ENCODE measurements at places on chromosomes 5 and 9.

DNA sequence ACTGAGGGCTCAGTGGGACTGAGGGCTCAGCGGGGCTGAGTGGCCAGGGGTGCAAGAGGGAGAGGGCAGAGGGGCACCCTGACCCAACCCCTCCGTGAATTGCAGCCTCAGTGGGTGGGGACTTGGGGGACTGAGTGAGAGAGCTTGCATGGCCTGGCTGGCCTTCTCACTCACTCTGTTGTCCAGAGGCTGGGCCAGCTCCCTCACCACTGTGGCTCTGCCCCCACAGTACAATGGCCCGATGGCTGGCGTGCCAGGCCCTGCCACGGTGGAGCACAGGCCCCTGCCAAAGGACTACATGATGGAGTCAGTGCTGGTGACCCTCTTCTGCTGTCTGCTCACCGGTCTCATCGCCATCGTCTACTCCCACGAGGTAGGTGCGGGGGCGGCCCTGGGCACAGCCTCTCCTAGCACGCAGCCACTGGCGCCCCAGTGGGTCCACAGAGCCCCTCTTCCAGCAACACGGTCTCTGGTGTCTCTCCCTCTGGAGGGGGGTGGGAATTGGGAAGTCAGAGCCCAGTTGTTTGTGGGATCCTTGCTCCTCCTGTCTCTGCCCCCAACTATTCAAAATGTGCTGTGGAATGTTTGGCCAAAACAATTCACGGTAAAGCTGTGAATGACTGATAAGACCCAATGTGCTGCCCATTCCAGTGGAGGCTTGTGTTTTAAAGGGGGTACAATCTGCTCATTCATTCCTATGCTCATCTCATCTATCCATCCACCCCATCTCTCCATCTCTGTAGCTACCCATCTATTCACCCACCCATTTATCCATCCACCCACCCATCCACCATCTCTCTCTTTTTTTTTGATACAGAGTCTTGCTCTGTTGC lies 10.7 kb downstream of the PRRT1B start:
- no peak for DNase-seq

- DNase-seq, result no peak
These were observed 286.2 kb downstream of the ACTL7B start for GRCh38 chr9:108569624-108570023.

DNA sequence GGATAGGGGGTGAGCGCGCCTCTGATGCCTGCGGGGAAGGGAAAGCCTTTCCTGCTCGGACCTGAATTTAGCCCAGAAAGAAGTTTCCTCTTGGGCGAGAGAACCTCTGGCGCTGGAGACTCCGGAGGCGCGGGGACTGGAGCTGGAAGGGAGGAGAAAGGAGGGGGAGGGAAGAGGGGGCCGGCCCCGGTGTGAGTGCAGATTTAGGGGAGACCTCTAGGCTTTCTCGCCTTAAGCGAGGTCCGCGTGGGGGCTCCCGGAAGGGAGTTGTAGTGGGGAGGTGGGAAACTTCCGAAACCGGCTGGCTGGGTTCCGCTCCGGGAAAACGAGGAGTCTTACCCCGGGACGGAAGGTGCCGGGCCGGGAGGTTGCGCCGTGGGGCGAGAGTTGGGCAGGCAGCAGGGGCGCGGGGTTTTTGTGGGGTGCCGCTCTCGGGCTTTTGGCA lies 1.3 kb downstream of the PCSK5 start:
- DNase-seq, result no peak

DNA sequence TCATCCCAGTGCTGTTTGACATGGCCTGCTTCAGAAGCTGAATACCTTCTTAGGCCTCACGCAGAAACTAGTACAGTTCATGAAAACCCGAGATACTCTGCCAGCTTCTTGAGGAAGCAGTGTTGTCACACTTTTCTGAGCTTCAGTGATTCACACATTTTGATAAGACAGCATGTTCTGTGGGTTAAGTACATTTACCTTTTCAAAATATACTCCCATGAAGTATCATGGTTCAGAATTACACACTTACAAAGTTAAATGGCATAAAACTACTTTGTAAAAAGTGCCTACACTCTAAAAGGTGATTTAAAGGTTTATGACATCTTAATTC lies 56.9 kb downstream of the VCAN start:
- no peak for DNase-seq

GRCh38 chr5:51047369-51047768 lies 335.9 kb upstream of the ISL1 start:
- no peak for DNase-seq

DNA sequence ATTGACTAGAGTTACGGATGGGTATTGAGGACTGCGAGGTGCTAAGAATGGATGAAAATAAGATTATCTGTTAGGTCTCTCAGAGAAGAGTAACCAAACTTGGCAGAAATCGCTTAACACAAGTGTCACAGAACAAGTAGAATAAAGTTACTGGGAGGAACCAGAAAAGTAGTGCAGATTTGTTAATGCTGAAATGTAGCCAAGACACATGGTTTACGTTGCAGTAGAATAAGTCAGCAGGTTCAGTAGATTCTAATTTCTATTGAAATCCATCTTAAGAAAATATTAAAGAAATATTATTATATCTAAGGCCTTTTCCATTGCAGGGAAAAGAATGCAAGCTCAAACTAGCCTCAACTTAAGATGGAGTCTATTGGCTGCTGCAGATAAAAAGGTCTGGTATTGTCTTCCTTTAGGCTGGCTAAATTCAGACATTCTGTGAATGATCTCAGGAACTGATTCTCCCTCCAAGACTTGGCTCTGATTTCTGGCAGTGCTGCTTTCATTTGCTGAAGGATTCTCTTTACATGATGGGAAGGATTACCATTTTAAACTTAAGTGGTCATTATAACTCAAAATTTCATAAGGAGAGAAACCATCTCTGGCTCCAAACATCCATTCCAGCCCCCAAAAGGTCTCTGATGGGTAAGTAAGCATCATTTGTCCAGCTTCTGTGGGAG lies 314.9 kb downstream of the MARCHF11 start:
- no peak for DNase-seq

GRCh38 chr5:38292228-38292627 lies 33.9 kb downstream of the EGFLAM start:
- no peak for DNase-seq

DNA sequence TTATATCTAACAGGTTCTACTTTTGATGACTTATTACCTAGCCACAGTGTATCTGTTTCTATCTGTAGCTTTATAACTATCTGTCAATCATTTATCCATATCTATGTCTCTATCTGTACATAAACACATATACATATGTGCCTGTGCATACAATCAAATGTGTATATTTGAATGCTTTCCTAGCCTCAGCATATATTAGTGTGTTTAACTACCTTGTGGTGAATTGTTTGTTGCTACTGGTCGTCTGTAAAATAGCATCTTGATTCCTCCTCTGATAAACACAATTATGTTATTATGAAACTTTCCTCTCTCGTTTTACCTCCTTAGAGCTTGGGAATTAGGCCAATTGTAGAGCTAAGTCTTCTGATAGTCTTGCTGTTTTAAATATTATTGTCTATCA lies 44.4 kb downstream of the PARP8 start:
- no peak for DNase-seq

- DNase-seq, result no peak
These were observed 197.1 kb upstream of the TBCA start for GRCh38 chr5:77973253-77973609.

GRCh38 chr5:5183189-5183699 lies 43.1 kb downstream of the ADAMTS16 start:
- no peak for DNase-seq

- DNase-seq, result peak; percentile 70
These were observed 48.3 kb downstream of the ACER2 start for GRCh38 chr9:19456996-19457692.

- DNase-seq, result no peak
These were observed at the start of gene ABO for GRCh38 chr9:133275105-133276000. Gene ABO (minus strand): TSS chr9:133275201.

DNA sequence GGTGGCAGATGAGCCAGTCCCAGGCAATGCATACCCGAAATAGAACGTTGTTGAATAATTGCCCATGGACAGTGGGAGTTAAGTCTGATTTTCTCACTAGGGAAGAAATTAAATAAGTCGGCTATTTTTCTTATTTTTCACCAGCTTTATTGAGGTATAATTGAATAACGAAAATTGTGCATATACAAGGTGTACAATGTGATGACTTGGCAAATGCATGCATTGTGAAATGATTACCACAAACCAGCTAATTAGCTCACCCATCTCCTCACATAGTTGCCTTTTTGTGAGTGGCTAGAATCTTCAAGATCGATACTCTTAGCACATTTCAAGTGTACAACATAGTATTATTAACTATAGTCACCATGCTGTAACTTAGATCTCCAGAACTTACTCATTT lies 249.6 kb downstream of the ROR2 start:
- no peak for DNase-seq

GRCh38 chr9:72996114-72996513 lies 43.3 kb upstream of the ALDH1A1 start:
- no peak for DNase-seq

DNA sequence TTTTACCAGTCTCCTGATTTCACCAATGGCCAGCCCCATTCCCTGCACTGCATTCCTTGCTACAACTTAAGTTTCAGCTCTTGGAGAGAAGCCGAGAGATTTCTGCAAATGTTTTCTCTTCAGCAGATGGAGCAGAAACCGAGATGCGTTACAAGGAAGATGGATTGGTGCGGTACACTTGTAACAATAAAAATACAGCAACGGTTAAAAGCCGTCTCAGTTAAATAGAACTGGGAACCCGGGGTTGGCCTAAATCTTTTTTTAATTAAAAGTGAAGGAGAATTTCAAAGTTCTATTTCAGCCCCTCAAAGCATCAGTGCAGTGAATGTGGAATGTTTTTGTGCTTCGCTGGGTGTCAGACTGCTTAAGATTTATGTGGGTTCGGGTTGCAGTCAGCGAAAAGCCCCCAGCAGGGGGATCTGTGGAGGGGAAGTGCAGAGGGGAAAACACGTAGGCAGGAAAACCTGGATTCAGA lies 19.8 kb downstream of the BRINP1 start:
- peak; percentile 52 for DNase-seq

- no peak for DNase-seq
These were observed 15.1 kb downstream of the IRF1 start for GRCh38 chr5:132475497-132475882.

DNA sequence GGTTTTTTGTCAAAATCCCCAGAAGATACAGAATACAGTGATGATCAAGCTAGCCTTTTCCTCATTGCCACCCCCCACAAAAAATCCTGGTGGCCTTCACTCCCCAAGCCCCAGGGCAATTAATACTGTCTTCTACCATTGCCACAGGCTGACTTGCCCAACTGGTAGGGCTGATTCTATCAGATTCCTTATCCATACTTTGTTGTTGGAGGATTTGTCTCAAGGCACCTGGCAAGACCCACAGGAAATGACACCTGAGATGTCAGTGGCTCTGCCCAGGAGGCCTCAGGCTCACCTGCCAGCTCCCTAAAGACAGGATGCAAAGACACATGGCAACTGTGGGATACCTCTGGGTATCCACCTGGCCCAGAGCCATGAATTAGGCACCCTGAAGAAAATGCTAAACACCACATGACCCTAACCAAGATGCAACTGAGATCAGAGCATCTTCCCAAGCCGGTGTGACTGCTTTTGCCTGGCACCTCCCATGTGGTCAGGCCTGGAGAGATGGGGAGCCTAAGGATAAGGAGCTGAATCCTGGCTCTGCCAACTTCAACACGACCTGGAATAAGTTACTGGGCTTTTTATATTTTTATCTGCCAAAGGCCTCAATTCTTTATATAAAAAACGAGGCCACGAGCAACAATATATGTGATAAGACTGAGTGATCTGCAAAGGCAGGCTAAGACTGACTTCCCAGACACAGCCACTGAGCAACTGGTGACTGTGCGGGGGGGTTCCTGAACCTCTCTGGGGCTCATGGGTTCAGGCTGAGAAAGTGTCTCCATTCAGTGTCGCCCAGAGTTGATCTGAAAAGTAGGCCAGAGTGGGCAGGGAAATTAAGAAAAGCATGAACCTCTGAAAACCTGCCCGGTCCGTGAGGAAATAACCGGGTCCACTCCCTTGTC lies 944 bp downstream of the ATOX1 start:
- no peak for DNase-seq

DNA sequence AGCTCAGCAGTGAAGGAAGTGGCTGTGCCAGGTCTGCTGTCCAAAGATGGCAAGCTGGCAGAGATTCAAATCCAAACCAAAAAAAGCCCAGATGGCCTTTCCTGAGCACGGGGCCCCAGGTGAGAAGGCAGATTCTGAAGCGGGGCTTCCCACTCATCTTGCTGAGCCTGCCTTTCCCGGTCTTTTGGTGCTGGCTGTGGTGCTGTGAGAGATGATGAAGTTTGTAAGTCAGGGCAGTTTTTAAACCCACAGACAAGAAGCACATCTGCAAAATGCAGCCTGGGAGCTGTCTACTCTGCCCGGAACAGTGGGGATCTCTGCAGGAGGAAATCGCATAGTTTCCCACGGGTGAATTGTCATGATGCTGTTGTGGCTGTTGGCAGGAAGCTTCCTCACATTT lies 85.0 kb upstream of the IRX4 start:
- no peak for DNase-seq

GRCh38 chr5:61994171-61994570 lies 311.8 kb upstream of the KIF2A start:
- no peak for DNase-seq

GRCh38 chr9:27473111-27473529 lies 51.0 kb upstream of the IFNK start:
- DNase-seq, result no peak

- no peak for DNase-seq
These were observed 19.0 kb upstream of the PSIP1 start for GRCh38 chr9:15529566-15530324.

GRCh38 chr5:83406906-83407305 lies 64.6 kb upstream of the VCAN start:
- DNase-seq, result no peak

DNA sequence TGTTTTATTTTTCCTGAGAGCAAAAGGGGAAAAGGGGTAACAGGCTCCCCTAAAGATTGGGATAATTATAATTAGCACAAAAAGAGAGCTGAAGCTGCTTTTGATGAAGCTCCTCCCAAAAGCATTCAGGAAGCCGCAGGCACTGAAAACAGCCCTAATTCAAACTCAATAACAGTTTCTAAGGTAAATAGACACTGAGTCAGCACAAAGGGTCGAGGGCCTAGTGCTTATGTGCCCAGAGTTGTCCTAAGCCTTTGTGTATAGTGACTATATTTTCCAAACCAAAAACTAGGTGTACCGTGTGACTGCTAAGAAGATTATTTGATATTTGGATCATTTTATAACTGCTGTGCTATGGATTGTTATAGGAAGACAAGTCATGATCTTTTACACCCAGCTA lies 67.7 kb downstream of the HMHB1 start:
- DNase-seq, result no peak

DNA sequence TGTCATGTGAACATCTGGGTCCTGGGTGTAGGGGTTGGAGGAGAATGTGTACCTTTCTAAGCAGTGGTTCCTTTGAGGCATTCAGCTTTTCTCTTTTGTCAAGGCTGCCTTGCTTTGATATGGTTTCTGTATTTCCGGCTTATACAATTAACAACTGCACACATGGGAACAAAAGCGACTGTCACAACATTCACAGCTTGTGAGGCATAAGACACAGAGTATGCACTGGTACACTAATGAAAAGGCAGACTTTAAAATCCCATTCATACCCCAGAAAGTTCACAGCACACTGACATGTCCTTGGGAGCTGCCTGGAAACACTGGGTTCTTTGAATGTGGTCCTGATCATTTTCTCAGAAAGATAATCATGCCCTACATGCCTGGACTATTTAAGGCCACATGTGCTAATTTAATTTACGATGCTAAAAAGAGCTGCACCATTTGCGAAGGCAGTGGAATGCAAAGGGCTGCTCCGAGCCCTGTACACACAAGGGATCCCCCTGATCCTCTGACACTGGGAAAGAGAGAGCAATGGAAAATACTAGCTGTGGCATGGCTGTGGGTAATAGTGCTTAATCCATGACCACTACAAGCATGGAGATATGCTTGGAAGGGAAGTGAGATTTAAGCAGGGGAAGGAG lies 131.8 kb downstream of the EFNA5 start:
- DNase-seq, result no peak

GRCh38 chr9:124766326-124766725 lies 4.8 kb downstream of the NR6A1 start:
- DNase-seq, result no peak

Measured in left renal pelvis (tissue), 4 donors.